ENCODE measurements at places on chromosomes 3 and 15.

DNA sequence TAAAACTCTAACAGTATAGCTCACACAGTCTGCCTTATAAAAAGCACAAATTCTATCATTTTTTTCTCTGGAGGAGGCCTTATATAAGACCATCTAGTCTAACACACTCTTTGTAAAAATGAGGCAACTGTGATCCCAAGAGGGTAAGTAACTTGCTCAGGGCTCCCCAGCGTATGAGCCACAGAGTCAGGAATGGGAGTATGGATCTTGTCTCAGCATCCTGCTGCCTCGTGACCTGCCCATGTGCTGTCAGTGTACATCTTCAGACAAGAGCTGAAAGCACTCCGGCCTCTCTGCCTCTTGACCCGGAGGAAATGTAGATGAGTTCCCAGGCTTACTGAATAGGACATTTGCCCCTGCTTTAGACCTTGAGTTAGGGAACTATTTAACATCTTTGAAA lies 28.4 kb upstream of the MEF2A start:
- no peak for DNase-seq

GRCh38 chr3:188491276-188491687 lies 337.3 kb downstream of the LPP start:
- DNase-seq: no peak

GRCh38 chr3:12258911-12259310 lies 30.0 kb upstream of the PPARG start:
- no peak for DNase-seq

GRCh38 chr3:64584179-64584578 lies 103.6 kb downstream of the ADAMTS9 start:
- DNase-seq: no peak

- no peak for DNase-seq
These were observed 1.9 kb upstream of the MITF start for GRCh38 chr3:69737392-69737791.

DNA sequence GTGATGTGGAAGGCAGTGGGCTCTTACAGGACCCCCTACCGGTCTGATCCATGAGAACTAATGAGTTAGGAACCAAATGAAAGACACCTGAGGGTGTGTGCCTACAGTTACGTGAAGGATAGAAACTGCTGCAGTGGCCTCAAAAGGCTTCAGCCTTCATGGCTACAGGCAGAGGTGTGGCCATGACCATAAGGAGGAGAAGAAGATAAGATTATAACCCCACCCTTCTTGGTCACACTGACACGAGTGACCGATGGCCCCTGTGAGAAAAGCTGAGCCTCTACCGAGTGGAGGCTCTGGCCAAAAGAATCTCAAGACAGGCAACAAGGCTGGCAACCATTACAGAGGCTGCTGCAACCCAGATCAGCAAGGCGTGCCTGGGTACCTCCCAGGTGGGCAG lies 6.3 kb downstream of the RFT1 start:
- DNase-seq: no peak

DNA sequence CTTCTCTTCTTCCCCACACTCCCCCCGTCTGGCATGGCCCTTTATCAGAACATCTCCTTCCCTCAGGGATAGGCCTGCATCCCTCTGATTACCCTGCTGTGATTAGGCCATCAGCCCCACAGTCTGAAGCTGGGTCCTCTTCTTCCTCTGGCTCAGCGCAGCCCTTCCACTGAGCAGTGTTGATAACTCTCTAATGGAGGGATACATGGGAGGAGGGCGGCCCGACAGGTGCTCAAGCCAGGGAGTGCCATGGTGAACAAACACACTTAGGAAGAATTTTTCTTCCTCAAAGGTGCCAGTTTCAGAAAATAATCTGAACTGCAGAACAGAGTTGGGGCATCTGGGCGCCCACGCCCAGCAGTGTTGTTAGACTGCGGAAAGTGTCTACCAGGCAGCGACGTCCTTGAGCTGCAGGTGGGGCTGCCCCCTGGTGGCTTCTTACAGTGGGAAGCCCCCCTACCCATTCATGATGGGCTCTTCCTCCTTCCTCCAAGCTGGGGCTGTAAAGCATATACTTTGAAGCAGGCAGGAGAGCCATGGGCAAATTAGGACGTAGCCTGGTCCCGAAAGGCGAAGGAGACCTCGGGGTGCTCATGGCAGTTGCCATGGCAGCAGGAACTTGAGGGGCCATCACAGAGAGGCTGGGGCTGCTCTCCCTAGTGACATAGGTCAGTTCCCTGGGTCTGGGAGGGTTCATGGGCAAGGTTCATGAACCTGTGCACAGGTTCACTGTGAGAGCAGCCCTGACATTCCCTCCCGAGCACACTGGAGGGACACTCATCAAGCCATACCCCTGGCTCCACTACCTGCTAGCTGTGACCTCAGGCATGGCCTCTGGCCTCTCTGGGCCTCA lies 33.2 kb upstream of the NR2C2 start:
- no peak for DNase-seq

GRCh38 chr15:80573606-80574005 lies 121.5 kb upstream of the ABHD17C start:
- no peak for DNase-seq

DNA sequence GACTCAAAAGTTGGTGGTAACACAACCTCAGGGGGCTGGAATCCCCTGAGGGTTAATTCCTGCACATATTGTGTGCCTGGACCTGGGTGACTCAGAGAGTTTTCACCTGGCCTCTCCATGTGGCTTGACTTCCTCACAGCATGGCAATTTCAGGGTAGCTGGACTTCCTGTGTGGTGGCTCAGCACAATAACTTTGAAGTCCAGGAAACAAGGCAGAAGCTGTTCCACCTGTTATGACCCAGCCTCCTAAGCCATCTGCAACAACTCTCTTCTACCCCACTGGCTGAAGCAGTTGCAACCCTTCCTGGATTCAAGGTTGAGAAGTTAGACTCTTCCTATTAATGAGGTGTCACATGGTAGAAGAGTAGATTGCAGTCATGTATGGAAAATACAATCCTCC lies 58.4 kb downstream of the EDEM1 start:
- DNase-seq: no peak

DNA sequence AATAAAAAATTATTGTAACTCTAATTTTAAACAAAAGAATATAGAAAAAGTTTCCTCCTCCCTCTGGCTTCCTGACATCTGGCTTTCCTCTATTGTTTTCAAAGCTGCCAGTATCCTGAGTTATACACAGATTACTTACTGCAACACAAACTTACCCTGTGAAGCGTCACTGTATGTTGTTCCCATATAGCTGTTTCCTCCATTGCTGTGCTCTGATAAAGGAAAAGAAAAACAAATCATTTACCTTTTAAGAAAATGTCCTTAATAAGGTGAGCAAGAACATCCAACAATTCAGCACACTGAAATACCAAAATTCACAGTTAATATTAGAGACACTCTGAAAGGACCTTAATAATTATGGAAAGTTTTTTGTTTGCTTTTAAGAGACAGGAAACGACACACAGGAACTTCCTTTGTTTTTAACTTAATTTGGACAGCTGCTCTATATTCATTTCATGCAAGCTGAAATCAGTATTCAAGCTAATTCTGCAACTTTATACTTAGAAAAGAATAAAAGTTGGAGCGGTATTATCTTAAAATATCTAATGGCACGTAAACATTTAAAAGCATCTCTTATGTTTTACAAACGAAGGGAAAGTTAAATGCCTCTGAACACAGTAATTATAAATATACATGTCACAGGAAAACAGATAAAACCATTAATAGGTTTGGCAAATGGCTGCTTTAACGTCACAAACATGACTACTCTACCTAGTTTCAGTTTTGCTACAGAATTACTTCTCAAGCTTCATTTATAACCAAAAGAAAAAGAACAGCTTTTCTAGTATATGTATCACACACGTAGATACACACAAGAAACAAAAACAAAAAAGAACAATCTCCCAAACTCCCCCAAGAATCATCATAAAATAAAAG lies 21.5 kb downstream of the TJP1 start:
- no peak for DNase-seq

DNA sequence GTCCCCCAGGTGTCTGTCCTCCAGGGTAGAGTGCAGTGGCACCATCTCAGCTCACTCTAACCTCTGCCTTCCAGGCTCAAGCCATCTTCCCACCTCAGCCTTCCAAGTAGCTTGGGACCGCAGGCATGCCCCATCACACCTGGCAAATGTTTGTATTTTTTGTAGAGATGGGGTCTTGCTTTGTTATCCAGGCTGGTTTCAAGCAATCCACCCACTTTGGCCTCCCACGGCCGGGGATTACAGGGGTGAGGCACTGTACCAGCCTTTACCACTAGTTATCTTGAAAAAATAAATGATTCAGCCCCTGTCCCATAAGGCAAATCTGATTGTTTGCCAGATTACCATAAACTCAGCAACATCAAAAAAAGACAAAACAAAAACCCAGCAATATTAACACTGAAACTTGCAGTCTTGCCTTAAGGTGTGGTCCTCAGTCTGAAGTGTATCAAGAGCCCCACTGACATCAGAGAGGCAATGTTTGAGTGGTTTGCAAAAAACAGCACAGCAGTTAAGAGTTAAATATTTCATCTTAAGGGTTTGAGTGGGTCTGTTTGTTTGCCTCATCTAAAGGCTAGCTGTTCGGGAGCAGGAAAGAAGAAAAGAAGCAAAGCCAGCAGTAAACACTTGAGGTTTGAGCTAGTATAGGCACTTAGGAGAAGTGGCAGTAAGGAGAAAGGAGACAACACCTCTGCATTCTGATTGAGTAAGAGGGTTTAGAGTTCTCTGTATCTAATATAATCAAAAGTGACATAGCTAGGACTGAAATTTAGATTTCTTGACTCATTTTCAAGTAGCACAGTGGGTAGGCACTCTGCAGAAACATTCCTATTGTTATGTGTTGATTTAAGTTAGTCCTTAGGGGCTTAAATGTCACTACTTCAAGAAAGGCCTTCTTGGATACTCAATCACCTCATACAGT lies 26.3 kb upstream of the EDEM1 start:
- no peak for DNase-seq

DNA sequence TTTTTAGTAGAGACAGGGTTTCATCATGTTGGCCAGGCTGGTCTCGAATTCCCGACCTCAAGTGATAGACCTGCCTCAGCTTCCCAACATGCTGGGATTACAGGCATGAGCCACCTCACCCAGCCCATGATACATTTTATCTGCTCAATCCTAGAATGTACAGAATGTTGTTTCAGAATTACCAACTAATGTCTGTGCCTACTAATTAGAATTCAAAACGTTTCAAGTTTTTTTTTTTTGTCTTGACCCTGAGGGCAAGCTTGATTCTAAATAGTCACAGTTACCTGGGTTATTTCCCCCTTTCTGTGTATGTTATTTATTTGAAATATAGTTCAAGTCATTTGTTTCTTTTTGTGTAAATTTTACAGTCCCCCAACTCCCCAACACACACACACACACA lies 5.3 kb upstream of the KIF23 start:
- DNase-seq: no peak

- no peak for DNase-seq
These were observed 227.3 kb downstream of the SNRPN start for GRCh38 chr15:25182098-25182478.

GRCh38 chr3:182390421-182390820 lies 402.9 kb upstream of the ATP11B start:
- DNase-seq: no peak

- DNase-seq: no peak
These were observed 66.7 kb upstream of the SEMA6D start for GRCh38 chr15:47650564-47650963.
